Stimulated activated CD4-positive, alpha-beta T cell treated with anti-CD3 and anti-CD28 coated beads, Interleukin-15, amount 100 ng/mL, for 1 hour (primary cell): ENCODE measurements at places on chromosomes 7 and 10.

- no peak for DNase-seq
Observed at GRCh38 chr10:33270971-33271370, 63.5 kb downstream of the NRP1 start.

- no peak for DNase-seq
Observed at GRCh38 chr10:55820478-55820877, 540.6 kb downstream of the ZWINT start.

DNA sequence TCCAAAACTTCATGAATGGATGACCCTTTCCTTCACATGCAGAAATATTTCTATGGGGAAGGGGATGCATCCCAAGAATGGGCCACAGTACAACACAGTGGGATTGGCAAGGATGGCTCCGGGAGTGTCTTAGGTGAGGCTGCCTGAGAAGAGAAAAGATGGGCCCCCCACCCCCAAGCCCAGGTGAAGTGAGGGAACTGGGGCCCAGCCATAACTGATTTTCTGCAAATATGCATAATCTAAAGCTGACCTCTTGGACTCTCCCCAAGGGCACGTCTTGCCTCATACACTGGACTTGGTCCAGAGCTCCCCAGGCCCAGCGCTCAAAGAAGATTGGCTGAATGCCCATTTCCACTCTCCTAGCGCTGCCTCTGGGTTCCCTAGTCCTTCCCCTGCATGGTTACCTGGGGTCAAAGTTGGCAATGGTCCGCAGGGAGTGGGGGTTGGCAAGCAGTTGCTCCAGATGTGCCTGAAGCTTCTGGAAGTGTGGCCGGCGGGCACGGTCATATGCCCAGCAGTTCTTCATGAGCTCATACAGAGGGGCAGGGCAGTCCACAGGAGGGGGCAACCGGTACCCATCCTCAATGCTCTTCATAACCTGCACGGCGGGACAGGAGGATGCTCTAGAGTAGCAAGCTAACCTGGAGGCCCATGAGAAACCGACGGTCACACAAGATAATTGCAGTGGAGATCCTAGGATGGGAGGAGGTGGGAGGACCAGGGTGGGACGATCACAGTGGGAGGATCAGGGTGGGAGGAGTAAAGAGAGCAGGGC is 12.3 kb downstream of the ZYX start:
- DNase-seq: no peak

GRCh38 chr7:33278095-33278494 is 148.7 kb downstream of the BBS9 start:
- DNase-seq: no peak

DNA sequence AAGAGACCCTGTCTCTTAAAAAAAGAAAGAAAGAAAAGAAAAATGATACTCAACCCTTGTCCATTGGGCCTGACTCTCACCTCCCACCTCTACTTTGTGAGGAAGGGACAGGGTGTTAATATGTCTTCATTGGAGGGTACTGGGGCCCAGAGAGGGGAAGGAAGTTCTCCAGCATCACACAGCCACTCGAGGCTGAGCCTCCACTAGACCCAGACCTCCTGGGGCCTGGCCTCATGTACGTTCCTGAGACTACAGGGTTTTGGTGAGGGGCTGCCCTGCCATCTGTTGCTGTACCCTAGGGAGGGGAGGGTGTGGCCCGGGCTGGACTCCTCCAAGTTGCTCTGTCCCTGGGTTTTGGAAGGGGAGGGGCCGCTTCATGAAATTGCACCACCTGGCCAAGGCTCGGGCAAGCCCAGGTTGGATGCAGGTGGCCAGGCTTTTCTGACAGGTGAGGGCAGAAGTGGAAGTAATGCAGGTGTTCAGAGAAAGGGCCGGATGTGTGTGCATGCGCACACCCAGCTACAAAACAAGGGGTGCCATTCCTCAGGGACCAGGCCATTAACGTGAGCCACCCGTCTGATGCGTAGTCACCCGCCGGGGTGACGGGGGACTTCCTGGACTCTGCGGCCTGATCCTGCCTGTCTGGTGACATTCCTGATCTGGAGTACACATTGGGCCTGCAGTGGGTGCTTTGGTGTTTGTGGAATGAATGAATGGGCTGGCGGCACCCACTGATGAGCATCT is 21.7 kb downstream of the GTF2IRD1 start:
- DNase-seq: no peak

DNA sequence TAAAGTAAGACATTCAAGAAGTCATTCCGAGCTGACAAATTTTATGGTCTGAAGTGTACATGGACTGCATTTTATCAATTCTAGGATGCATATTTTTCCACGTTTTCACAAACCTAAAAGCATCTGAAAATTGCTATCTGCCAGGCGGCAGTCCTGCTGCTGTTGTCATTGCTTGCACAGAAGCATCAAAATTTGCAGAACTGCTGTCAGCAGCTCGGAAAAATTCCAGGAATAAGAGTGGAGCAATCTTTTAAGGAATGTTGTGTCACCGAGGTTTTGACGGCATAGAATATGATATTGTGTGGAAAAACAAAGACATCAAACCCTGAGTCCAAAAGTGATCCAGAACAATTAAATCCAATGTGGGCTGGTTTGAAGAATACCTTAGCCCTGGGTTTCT is 61.4 kb downstream of the CHCHD3 start:
- no peak for DNase-seq

GRCh38 chr7:157139111-157139809 is 534 bp downstream of the UBE3C start:
- peak; percentile 48 for DNase-seq

- no peak for DNase-seq
Observed at GRCh38 chr7:70738151-70738885, 393.6 kb upstream of the GALNT17 start.

- DNase-seq: no peak
Observed at GRCh38 chr7:107977048-107977447, 25.9 kb downstream of the LAMB1 start.

DNA sequence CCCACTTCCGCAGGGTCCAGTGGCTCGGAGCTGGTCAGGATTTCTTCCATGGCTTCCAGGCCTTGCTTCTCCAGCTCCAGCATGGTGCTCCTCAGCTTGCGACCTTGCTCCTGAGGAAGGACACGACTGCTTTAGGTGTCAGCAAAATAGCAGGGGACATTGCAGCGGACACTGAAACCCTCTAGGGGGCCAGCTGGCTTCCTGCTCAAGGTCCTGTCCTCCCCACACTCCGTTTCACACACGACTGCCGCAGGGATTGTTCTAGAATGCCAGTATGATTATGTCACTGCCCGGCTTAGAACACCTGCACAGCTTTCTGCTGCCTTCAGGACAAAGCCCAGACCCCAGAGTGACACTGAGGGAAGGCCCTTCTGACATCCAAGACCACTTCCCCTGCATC is 65.6 kb downstream of the SCRN1 start:
- no peak for DNase-seq

GRCh38 chr10:120793088-120793487 is 58.1 kb upstream of the WDR11 start:
- DNase-seq: no peak

- no peak for DNase-seq
Observed at GRCh38 chr7:11716185-11716584, 115.8 kb downstream of the THSD7A start.

DNA sequence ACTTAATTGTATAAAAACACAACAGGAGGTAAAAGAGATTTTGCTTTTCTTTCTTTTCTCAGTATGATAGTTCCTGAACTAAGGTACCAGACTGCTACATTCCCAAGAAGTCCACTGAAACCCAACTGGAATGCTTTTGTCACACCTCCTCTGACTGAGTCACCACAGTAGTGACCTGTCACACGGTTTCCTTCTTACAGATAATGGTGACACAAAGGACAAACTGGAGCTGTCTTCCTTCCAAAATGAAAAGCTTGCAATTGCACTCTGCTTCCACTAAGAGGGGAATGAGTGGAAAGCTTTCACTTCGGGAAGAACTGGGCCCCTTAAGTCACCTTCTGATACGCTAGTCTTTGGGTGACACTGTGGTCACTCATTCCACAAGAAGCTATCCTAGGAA is 122.2 kb downstream of the KMT2E start:
- no peak for DNase-seq
